Cardiac muscle cell (in vitro differentiated cells and primary cell): ENCODE measurements at places on chromosomes 1 and 21.

DNA sequence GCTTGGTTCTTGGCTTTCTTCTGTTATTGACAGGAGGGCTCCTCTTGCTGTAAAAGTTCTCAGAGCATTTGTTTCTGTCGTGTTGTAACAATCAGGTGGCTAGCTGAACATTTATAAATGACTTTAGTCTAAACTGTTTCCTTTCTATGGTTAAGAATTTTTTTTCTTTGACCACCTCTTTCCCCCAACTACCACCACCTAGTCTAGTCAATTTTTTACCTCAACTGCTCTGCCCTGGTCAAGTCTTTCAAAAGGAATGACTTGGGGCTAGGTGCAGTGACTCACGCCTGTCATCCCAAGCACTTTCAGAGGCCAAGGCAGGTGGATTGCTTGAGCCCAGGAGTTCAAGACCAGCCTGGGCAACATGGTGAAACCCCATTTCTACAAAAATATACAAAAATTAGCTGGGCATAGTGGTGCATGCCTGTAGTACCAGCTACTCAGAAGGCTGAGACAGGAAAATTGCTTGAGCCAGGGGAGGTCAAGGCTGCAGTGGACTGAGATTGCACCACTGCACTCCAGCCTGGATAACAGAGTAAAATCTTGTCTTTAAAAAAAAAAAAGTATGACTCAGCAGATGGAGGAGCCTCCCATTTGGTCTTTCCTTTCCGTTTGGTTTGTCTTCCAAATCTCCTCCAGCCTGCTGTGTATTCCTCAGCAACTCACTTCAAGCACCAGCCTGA is 40.7 kb downstream of the MAP3K21 start:
- DNase-seq = peak; percentile 70

- DNase-seq = no peak
Observed at GRCh38 chr21:31479714-31480113, 135.7 kb upstream of the TIAM1 start.

DNA sequence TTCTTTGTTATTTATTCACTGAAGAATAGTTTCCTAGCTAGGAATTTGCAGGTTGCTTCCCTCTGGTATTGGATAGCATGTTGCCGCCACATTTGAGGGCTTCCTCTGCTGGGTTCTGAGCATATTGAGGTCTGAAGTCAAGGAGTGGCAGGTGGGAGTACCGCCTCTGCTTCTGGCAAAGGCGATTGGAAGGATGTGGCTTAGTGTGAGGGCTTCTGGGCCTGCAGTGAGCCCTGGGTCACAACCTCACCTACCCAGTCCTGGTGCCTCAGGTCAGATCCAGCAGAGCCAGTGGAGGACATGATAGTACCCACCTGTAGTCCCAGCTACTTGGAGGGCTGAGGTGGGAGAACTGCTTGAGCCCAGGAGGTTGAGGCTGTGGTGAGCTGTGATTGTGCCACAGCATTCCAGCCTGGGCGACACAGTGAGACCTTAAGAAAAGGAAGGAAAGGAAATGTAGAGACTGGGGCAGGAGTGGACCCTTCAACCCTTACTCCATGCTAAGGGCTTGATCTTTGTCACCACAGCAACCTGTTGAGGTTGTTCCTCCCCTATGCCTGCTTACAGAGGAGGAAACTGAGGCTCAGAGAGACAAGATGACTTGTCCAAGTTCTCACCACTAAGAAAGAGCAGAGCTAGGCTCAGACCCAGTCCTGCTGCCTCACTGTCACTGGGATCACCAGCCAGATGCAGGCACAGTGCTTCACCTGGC is 22.8 kb downstream of the A3GALT2 start:
- DNase-seq = no peak

DNA sequence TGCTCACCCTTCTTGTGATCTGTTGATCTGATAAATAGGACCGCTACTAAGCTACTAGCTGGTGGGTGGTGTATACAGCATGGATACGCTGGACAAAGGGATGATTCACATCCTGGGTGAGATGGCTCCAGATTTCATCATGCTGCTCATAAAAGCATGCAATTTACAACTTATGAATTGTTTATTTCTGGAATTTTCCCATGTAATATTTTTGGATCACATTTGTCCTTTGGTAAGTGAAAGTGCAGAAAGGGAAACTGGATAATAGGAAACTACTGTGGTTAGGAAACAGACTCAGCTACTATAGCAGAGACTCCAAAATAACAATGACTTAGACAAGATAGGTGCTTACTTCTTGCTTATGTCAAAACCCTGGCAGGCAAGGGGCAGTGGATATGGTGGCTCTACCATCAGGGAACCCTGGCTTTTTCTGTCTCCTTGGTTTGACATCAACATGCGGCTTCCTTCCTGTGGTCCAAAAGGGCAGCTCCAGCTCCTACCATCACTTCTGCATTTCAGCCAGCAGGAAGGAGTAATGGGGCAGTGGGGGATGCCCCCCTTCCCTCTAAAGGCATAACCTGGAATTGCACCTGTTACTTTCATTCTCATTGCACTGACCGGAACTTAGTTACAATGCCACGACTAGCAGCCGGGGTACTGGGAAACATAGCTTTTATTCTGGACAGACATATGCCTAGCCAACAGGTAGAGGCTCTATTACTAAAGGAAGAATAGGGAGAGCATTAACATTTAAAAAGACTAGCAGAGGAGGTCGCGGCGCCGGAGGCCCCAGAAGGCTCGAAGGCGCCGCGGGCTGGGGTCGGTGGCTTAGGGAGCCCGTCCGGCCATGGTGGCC is 13.8 kb upstream of the AK2 start:
- no peak for DNase-seq

DNA sequence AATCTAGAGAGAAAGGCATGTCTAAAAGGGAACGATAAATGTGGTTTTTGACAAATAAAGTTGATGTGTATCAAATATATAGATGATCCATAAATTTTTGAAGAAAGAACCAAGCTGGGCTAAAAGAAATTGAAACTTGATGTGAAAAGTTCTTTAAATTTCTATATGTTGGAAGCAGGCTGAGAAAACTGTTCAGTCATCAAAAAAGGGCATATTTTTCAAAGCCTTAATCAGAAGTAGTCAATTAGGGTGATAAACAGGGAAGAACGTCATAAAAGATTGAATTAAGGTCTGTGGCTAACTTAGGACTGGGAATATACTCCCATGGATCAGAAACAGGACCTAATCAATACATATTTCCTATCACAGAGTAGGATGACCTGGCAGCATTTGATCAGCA is 211.4 kb upstream of the ZRANB2 start:
- DNase-seq = no peak

- no peak for DNase-seq
Observed at GRCh38 chr21:25906587-25906986, 171.8 kb downstream of the GABPA start.

GRCh38 chr1:95438218-95438948 is 204.4 kb downstream of the RWDD3 start:
- DNase-seq = no peak

GRCh38 chr21:42022906-42023305 is 12.7 kb upstream of the ZBTB21 start:
- no peak for DNase-seq

DNA sequence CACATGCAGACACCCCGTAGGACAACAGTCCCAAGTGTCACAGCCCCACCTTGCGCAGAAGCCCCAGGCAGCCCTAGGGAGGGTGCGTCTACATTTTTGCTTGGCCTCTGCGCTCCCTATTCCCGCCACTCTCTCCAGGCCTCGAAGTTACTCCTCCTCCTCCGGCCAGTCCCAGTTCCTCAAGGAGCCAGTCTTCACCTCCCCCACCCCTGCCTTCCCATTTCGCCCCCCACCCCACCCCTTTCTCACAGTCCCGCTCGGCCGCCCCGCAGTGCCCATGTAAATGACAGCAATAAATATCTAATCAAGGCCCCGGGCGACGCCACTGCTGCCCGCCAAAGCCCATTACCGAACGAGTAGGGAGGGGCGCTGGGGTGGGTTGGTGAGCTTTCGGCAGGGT is 3.2 kb downstream of the DMBX1 start:
- no peak for DNase-seq

DNA sequence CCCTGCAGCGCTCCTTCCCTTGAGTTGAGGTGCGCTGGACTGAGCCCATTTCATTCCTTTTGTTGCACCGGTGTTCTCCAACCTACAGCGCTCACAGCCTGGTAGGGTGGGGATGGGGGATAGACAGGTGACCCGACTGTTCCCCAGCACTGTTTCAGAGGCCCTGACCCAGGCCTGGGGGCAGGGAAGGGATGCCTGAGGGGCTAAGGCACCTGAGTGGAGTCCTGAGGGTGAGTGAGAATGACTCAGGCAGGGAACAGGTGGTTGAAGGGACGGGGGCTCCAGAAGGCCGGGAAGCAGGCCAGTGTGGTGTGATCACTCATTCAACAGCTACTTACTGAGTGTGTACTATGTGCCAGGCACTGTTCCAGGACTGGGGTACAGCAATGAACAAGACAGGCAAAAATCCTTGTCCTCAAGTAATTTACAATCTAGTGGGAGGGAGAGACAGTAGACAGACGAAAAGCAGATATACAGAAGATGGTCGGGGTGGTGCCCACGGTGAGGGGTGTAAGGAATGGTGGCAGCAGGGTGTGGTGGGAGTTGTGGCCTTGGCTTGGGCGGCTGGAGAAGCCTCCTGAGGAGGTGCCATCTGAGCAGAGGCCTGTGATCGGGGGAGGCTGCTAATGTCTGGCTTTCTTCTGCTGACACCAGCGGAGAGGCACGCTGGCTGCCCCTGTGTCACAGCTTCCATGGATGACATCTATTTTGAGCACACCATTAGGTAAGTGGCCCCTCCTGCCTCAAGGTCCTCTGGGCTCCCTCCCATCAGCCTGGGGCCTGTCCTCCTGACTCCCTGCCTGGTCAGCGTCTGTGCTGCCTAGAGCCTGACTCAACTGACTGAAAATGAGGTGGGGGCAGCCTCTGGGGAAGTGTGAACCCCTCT is 37.4 kb downstream of the ACOT11 start:
- DNase-seq = peak; percentile 83
